ENCODE measurements at places on chromosomes 1 and 21.

- DNase-seq, result no peak
These were observed 106.8 kb downstream of the TOMM20 start for GRCh38 chr1:235021815-235022214.

DNA sequence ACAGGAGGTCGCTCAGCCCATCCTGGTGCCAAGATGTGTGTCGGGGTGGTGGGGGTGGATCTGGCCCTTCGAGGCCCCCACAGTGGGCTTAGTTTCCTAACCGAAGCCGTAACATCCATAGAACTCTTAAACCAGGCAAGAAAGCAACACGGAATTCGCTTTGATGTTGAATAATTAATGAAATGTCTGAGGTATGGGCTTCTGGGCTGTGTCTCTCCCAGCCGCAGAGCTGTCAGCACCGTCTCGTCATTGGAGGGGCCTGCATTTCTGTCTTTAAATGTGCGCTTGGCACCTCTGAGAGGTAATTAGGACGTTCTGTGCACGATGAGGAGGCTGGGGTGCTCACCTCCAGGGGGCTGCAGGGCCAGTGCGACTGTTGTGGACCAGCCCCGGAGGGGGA, 13.3 kb upstream of the PLCH2 start:
- no peak for DNase-seq

DNA sequence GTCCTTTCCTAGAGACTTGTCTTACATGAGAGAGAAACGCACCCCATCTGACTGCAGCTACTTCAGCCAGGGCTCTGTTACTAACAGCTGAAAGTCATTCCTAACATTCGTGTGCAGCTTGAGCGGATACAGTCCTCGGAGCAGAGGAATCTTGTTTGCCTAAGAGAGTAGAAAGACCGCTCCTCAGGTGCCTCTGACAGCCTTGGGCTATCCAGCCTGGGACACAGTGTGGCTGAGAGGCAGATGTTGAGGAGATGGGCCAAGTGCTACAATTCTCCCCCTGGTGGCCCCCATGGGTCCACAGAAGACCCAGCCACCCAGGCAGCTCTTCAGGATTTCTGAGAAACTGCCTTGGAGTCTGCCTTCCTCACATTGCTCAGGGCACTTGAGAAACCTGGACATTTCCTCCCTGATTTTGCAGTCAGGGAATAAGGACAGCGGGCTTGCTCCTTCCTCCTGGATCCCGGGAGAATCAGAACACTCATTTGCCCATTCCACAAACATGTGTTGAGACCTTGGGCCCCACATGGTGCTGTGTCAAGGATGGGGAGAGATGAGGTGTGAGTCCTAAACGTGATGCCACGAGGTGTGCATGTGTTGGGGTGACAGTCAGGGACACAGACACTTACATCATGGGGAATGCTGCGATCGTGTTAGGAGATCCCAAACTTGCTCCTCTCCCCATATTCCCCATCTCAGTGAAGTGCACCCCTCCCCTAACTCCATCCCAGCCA, 13.1 kb downstream of the TRIM62 start:
- no peak for DNase-seq

- DNase-seq, result no peak
These were observed 2.0 kb downstream of the ALDH4A1 start for GRCh38 chr1:18900303-18900841.

- DNase-seq, result no peak
These were observed 19.4 kb downstream of the FYB2 start for GRCh38 chr1:56799605-56800400.

GRCh38 chr1:5904551-5904950, 87.7 kb downstream of the NPHP4 start:
- DNase-seq, result no peak

GRCh38 chr1:170146720-170147263, 1.0 kb downstream of the NTMT2 start:
- no peak for DNase-seq

GRCh38 chr1:18100060-18100459, 7.5 kb upstream of the IGSF21 start:
- no peak for DNase-seq

DNA sequence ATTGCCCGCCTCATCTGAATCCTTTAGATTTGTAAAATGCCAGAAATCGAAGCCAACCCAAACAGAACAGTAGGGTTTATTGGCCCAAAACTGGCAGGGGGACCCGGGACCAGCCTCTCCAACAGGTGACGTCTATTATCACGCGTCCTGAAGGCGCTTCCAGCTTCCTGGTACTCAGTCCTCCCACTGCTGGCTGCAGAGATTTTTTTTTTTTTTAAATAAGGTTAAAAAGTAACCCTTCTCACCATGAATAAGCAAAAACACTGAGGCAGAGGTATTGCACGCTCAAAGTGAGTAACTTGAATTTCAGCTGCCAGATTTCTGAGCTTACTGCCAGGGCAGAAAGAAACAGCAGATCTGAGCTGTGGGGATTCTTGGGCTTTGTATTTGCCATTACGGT, 54.4 kb upstream of the GCLM start:
- DNase-seq, result no peak

DNA sequence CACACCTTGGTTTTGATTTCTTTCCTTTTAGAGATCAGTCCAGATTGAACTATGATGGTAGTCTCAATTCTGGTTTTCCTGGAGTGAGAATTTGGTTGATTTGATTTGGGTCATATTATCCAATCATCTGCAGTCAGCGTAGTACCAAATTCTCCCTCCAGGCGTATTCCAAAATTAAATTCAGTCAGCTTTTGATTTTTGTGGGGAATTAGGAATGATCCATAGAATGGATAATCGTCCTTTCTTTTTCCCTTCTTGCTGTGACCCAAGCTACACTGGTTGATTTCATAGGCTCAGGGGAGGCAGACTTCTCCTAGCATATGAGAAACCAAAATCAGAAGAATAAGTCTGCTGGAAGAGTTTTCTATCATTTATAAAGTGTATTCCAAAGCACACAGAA, 4.9 kb downstream of the PRCC start:
- no peak for DNase-seq

GRCh38 chr1:238438311-238439270, 547.9 kb upstream of the ZP4 start:
- DNase-seq, result no peak

GRCh38 chr1:21811875-21812305, at the start of gene LDLRAD2:
Gene LDLRAD2, plus strand, starts transcription at chr1:21812265. Its CDS starts 187 bp downstream, at chr1:21812452.
- DNase-seq, result no peak

GRCh38 chr1:41399145-41399795, 38.0 kb downstream of the FOXO6 start:
- DNase-seq, result no peak

DNA sequence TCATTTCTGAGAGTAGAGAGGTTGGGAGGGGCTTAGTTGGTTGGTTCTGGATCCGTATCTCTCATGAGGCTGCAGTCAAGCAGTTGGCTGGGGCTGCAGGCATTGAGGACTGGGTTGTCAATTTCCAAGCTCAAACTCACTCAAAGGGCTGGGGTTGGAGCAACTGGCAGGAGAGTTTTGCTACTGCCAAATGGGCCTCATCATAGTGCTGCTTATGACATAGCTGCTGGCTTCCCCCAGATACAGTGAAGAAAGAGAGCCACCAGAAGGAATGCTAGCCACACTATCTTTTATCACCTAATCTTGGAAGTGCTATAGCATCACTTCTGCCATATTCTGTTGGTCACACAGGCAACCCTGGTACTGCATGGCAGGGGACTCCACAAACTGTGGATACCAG, 363.5 kb upstream of the USP24 start:
- DNase-seq, result no peak

GRCh38 chr1:31122741-31123140, 57.2 kb upstream of the PUM1 start:
- no peak for DNase-seq
